B cell (primary cell): ENCODE measurements at places on chromosomes 7 and 10.
A peak's percentile ranks its signal among the peaks of the same experiment; 100 is the strongest.

- DNase-seq, result no peak
- no peaks in the 10 kb centered on the region for H3K36me3 ChIP-seq
- H3K4me3 ChIP-seq, result no peak overlapping the region
- H3K27me3 ChIP-seq, result peaks cover 2% of the 10 kb centered on the region
- no peaks in the 10 kb centered on the region for H3K4me1 ChIP-seq
Observed at GRCh38 chr10:112313911-112314310, 30.7 kb downstream of the TECTB start.

- H3K27me3 ChIP-seq, result no peaks in the 10 kb centered on the region
- no peaks in the 10 kb centered on the region for H3K36me3 ChIP-seq
- no peaks in the 10 kb centered on the region for H3K4me1 ChIP-seq
- no peak overlapping the region for H3K27ac ChIP-seq
- no peak for DNase-seq
Observed at GRCh38 chr7:117025891-117026290, 72.6 kb downstream of the ST7 start.

- no peaks in the 10 kb centered on the region for H3K4me1 ChIP-seq
- H3K4me3 ChIP-seq, result no peak overlapping the region
- no peak for DNase-seq
- peaks cover 15% of the 10 kb centered on the region for H3K36me3 ChIP-seq
- H3K27ac ChIP-seq, result no peak overlapping the region
- no peaks in the 10 kb centered on the region for H3K27me3 ChIP-seq
Observed at GRCh38 chr7:139423091-139423490, 60.4 kb downstream of the KLRG2 start.

- DNase-seq, result peak; percentile 70
- peak overlapping the region; percentile 39 for H3K4me3 ChIP-seq
- H3K36me3 ChIP-seq, result no peaks in the 10 kb centered on the region
- peaks cover 26% of the 10 kb centered on the region for H3K4me1 ChIP-seq
- peak overlapping the region; percentile 70 for H3K27ac ChIP-seq
Observed at GRCh38 chr7:150897502-150898474, 45.5 kb downstream of the AOC1 start.

DNA sequence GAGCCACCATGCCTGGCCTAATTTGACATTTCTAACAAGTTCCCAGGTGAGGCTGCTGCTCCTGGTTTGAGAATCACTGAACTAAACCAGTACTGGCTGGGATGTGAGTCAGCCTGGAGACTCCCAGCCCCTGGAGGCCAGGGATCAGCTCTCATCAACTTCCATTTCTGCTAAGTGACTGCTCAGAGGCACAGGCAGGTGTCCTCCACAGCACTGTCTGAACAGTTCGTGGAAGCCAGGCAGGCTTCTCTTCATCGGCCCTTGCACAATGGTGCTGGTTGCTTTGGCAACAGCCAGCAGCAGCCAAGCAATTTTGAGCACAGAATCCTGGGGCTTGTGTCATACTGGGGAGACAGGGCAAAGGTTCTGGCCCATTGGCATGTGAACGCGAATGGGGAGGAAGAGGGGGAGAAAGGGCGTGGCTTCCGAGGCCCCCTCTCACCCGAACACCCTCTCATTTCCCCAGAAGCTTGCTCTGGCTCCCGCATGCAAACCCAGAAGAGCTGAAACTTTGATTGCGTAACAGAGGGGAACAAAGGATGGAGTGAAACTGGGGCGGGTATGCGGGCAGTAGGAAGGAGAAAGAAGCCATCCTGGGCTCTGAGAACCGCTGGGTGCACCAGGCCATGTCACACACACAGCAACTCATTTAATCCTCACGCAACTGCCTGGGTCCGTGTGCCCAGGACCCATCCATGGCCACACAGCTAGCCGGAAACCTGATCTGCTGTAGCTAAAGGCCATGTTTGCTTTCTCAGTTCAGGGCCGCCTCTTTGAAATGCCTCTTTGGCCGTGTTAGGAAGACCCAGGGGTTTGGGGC is 9.0 kb upstream of the POR start:
- no peaks in the 10 kb centered on the region for H3K4me1 ChIP-seq
- H3K36me3 ChIP-seq, result no peaks in the 10 kb centered on the region
- no peak overlapping the region for H3K27ac ChIP-seq

GRCh38 chr7:36232555-36232954 is 79.5 kb downstream of the EEPD1 start:
- DNase-seq, result no peak
- no peaks in the 10 kb centered on the region for H3K4me1 ChIP-seq
- no peak overlapping the region for H3K4me3 ChIP-seq
- H3K27me3 ChIP-seq, result no peaks in the 10 kb centered on the region
- H3K27ac ChIP-seq, result no peak overlapping the region

DNA sequence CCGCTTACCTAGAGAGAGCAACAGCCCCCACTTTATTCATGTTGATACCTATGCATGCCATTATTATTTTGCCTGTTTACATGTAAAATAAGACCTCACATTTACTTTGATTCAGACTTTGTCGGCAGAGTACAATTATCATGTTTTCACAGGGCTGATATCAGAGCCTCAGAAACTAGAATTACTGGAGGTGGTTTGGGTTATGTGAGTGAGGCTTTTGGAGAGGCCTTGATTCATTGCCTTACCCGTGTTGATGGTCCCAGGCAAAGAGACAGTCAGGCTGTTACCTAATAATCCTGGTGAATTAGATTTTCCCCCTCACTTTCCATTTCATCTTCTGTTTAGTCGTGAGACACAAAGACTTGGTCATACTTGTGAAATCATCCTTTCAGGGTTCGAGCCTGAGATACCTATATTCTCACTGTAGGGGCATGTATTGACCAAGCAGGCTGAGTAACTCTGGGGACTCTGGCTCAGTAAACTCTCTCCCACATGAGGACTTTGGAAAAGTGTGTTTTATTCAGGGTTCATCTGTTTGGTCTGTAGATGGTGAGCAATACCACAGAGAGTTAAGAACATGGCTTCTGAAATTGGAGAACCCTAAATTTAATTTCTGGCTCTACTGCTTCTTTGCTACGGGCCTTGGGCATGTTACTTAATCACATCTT is 150.9 kb downstream of the CELF2 start:
- peak overlapping the region; percentile 99 for H3K4me3 ChIP-seq
- H3K27ac ChIP-seq, result peak overlapping the region; percentile 87
- peaks cover 32% of the 10 kb centered on the region for H3K36me3 ChIP-seq
- DNase-seq, result peak; percentile 11
- H3K27me3 ChIP-seq, result no peaks in the 10 kb centered on the region

DNA sequence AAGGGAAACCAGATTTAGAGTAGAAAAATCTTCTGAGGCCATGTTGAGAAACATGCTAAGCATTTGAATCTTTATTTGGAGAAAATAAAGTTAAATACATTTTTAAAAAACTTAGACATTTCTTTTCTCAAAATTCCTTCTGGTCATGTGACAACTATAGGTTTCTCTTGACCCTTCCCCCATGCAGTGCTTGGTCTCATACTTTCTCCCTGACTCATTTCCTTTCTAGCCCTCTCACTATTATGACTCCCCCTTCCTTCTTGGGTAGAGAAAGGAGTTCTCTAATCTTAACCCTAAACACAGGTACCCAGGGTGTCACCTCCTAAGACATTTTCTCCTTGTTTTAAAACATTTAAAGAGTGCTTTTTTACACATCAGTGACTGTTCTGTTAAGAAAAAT is 179.5 kb upstream of the TMEM106B start:
- no peaks in the 10 kb centered on the region for H3K27me3 ChIP-seq
- no peaks in the 10 kb centered on the region for H3K4me1 ChIP-seq
- DNase-seq, result no peak
- no peak overlapping the region for H3K4me3 ChIP-seq
- H3K36me3 ChIP-seq, result no peaks in the 10 kb centered on the region
- no peak overlapping the region for H3K27ac ChIP-seq
